ENCODE measurements at places on chromosomes 1 and 21. TPM values are rescaled to one million over a fixed set of nuclear protein-coding genes. Genes with fewer than 3 reads are reported as not detected.
A peak's percentile ranks its signal among the peaks of the same experiment; 100 is the strongest.

- peak; percentile 71 for DNase-seq
Observed at GRCh38 chr1:2526824-2527555, 594 bp upstream of the PANK4 start.

- DNase-seq: no peak
Observed at GRCh38 chr21:28509031-28509430, 483.6 kb downstream of the LTN1 start.

GRCh38 chr1:227884370-227885134 lies 63.2 kb downstream of the WNT9A start:
- DNase-seq: no peak

GRCh38 chr1:170558731-170559130 lies 26.8 kb downstream of the GORAB start:
- DNase-seq: no peak

Gene OR2M3
- polyA plus RNA-seq: not detected
